ENCODE measurements at places on chromosomes 12 and 14.

DNA sequence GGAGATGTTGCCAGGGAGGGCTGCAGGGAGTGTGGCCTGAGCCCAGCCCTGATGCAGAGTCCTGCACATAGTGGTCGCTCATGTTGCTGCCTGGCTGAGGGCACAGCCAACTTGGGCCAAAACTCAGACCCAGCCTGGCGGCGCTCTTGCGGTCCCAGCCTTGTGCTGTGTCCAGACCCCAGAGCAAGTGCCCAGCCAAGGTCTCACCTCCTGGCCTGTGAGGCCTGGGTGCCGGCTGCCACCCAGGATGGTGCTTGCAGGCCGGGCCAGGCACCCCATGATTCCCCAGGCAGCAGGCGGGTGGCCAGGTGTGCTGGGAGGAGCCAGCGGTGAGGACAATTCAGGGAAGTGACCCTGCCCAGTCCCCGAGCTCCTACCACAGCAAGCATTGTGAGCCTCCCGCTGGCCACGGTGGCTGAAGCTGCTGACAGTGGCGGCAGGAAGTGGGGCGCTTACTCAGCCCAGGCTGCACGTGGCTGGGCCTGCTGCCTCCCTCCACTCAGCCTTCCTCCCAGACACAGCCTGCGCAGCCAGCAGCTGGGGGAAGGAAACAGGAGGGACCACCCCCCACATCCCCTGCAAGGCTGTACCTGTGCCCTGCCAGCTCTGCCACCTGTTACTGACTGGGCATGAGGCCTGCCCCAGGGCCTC is 17.7 kb upstream of the PGF start:
- no peak for DNase-seq

DNA sequence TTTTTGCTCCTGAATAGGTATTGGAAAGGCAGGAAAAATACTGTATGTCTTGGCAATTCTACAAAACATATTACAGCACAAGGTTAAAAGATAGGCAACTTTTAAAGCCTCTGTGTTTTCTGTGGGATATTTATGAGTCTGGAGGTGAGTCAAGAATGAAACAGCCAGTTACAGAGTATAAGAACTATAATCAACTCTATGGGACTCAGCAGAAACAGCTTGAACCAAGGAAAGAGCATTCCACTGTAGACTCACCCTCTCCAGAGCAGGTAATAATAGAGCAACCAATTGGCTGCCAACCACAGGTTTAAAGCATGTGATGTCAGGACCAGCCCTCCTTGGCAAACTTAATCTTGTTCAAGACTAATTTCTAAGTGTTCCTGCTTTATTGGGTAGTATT is 100.5 kb upstream of the MDM1 start:
- DNase-seq, result no peak

- no peak for DNase-seq
Measured at GRCh38 chr12:47775100-47775911, 2.3 kb downstream of the SLC48A1 start.

DNA sequence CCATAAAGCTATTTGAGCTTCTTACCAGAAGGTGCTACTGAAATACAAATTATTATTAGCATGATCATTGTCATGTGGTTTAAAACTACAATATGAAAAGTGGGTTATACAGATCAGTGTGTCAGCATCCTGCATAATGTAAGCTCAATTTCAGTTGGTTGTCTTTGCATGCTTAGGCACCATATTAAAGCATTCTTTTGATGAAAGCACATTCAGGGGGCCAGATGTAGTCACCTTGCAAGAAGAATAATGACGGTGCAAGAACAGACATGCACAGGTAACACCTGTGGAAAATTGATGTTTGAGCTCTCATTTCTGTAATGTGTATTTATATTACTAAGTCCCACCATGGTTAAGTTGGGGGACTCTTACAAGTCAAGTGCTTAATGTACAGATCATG is 123.9 kb downstream of the PAX9 start:
- no peak for DNase-seq

- no peak for DNase-seq
Measured at GRCh38 chr14:68987653-68988036, 8.5 kb upstream of the ACTN1 start.

GRCh38 chr14:91005716-91006115 is 54.7 kb downstream of the RPS6KA5 start:
- DNase-seq, result no peak

DNA sequence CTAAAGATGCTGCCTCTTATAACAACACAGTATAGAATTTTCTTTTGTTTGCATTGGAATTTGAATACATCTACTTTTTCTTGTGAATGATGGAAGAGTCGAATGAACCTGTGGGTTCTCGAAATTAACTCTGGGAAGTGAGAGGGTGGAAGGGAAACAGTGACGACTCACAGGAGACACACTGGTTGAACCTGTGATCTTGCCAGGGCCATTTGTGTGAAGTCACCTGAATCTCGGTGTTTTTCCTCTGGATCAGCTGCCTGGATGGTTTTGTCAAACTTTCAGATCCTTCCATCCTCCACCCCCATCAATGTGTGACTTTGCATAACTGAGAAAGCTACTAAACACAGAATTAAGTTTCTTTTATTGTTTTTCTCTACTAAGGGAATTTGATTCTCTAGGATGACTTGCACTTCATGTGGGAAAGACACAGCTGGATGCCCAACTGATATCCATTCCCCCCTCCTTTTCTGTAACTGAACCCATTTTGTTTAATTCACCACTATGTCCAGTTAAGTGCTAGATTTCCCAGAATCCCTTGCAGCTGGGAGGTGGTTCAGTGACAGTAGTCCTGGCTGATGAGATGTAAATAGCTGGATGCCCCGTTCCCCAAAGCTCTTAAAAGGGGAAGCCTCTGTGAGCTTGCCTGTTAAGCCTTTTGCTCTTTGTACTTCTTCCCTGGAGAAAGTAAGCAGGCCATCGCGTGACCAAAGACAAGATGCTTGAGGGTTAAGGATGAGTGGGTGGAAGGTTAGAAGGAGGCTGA is 6.3 kb downstream of the PPFIBP1 start:
- no peak for DNase-seq

DNA sequence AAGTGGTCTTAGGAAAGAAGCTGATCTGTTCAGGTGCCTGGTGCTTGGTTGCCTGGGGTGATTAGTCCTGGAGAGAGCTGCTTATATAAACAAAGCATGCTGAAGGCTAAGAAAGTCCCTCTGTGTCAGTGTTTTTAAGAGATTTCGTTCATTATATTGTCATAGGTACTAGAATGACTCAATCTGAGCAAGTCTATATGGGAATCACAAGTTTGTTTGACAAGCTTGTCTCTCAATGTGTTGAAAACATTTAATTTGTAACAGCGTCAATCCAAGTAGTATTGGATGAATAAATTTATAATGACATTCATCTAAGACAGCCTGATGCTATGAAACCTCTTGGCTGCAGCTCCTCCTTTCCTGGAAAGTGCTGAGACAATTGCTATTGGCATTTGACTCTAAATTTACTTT is 256.3 kb downstream of the TMTC2 start:
- DNase-seq, result no peak

DNA sequence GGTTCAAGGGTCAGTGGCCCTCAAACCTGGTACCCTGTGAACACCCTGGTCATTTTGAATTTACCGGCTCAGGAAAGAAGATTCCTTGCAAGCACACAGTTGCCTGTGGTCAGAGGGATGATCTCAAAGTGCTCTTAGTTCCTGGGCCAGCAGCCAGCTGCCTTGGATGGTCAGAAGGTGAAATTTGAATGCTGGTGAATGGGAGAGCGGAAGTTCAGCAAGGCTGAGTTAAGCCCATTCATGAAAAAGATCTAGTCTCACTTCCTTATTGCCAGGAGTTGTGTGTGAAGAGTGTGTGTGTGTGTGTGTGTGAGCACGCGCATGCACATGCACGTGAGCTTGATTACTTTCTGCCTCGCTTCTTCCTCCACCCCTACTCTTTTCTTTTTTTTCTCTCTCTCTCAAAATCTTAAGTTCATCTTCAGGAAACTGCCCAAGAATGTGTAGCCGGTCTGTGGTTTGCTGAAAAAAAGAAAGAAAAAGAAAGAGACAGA is 155.5 kb upstream of the CCND2 start:
- no peak for DNase-seq

DNA sequence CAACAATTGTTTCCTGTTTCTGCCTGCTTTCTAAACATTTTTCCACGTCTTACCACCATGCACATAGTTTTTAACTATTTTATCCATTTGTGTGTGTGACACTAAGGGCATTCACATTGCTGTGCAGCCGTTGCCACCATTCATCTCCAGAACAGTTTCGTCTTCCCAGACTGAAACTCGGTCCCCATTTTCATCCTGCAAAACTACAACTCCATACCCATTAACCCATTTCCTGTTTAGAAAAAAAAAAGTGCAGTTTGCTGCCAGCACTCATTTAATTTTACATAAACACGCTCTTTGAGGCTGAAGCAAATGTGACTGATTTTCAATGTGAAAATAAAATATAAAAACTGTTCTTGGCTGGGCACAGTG is 15.5 kb downstream of the UBC start:
- DNase-seq, result no peak

GRCh38 chr12:100184549-100185145 is 16.0 kb upstream of the ACTR6 start:
- DNase-seq, result no peak

- DNase-seq, result no peak
Measured at GRCh38 chr14:84785996-84786395, 743.9 kb upstream of the FLRT2 start.

DNA sequence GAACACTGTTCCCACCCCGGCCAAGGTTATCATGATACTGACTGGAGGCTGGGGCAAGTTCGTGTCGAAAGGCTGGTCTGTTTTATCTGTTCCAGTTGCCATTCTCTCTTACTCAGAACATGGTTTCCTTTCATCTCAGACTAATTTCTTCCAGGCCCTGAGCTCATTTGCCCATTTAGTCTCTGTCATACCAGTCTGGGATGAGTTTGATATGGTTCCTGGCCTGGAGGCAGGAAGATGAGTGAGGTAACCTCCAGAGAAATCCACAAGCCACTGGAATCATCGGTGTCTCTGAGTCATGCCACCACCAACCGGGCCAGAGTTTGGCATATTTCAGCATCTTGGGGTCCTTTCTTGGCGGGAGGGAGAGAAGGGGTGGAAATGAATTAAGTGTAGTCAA is 114.7 kb downstream of the NTF3 start:
- DNase-seq, result no peak

DNA sequence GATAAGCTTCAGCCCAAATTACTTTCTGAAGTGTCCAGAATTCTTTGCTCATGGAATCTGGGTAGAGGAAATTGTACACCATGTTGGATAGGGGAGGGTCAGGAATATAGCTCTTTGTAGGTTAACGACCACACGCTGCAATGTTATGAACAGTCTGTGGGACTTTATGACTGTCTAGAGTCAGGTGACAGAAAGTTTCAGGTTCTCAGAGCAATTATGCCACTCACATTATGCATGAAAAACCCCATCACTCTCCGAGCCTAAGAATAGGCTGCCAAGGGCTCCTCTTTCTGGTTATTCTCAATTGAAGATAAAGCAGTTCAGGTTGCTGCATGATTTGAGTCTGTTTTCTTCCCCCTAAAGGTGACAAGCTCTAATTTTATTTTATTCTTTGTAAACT is 430.9 kb downstream of the ATP23 start:
- DNase-seq, result no peak

- DNase-seq, result no peak
Measured at GRCh38 chr12:123767613-123768012, 5.5 kb downstream of the DNAH10 start.

- DNase-seq, result no peak
Measured at GRCh38 chr12:107600581-107601144, 84.9 kb upstream of the PWP1 start.

GRCh38 chr12:19850346-19851065 is 411.2 kb downstream of the AEBP2 start:
- DNase-seq, result no peak

GRCh38 chr12:70069221-70070105 is 173.8 kb upstream of the CNOT2 start:
- no peak for DNase-seq

GRCh38 chr12:8887285-8887715 is 27.0 kb upstream of the PHC1 start:
- no peak for DNase-seq

DNA sequence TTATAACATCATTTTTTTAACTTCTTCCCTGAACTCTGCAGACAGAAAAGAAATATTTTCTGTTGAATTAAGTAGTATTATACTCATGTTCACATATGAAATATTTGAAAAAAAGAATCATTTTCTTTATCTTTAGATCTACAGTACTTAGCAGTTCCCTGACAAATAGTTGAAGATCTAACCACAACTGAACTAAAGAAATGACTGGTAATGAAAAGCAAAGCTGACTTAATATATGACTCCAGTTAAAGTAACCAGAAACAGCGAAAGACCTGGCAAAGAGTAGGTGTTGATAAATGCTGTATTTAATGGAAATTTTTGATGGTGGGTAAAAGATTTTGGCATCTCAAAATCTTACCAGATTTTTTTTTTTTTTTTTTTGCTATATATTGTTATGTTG is 207.1 kb upstream of the SLC16A7 start:
- no peak for DNase-seq

- no peak for DNase-seq
Measured at GRCh38 chr14:101224356-101225156, 321.0 kb upstream of the RTL1 start.

GRCh38 chr12:104793285-104793684 is 164.8 kb downstream of the SLC41A2 start:
- no peak for DNase-seq

DNA sequence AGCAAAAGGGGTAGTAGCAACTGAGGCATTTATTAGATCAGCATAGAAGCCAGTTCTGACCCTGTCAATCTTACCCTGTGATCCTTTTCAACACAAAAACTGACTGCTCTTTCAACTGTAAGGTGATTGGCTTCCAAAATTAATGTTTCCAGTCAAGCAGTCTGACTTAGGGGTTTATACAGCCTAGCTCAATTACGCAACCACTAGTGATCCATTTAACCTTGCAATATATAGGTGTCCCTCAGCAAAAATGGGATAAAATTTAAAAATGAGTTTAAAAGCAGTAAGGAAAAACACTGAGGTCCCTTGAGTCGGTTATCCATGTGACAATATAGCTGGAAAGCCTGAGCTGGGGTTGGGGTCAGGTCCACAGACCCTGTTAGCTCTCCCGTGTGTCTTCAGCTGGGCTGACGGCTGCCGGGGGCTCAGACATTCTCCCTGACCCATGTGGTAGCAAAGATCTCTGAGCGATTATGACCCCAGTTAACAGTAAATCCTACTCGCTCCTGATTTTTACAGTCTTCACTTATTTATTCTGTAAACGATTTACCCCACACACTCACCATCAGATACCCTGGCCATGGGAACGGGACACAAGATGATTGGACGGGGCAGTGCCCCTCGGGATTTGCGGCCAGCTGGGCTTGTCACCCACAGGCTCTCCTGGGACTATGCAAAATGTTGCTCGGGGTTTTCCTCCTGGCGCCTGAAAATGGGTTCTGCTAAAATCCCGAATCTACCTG is 16.6 kb downstream of the ADGRD1 start:
- DNase-seq, result no peak
